ENCODE measurements at places on chromosomes 3 and 15.

DNA sequence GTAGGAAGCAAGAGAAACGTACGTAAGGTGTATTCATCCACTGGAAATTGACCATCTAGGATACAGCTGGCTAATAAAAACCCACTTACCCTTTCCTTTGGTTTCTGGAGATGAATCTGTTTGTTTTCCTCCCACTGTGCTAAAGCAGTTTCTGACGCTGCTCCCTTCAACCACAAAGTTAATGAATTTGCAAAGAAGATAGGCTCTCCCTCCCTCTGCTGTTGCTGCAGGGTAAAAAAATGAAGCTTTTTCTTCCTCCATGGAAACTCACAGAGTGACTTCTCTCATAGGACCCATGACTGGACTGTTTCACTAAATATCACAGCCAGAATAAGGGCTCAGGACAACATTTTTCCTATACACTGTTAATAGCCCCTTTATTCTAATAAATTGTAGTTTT is 172.1 kb upstream of the LRRN1 start:
- no peak for DNase-seq

GRCh38 chr3:95627293-95627692 is 1187.1 kb upstream of the EPHA6 start:
- DNase-seq = no peak

DNA sequence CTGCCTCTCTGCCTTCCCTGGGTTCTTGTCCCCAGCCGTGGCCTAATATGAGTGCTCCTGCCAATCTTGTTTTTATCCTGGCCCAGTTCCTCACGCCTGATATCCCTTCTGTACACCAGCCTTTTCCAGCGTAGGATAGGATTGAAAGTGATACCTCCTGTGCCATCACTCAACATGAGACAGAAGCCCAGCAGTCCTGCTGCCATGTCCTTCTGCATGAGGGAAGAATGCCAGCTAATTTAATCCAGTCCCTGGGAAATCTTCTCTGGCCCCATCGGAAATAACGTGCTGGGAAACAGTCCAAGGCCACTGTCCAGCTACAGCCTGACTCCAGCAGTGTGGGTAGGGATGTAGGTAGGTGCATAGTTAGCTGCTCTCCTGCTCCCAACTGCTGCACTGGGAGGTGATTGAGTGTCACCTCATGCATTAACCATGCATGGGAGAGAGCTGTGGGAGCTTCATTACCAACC is 92.0 kb upstream of the TPM1 start:
- DNase-seq = no peak

DNA sequence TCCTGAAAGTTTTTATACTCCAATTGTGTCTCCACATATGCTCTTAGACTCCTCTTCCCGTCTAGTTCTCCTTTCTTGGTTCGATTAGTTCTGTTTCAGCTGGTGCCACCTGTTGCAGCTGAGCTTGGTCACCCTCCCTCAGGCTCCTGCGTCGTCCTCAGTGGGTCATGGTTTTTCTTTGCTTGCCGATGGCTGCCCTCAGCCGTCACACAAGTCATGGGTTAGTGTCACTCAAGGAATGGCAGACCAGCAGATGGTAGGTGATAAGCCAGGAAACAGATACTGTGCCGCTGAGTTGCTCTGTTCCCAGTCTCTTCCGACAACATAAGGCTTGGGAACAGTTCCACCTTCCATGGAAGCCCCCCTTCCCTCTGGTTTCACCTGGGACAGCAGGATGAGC is 109.9 kb downstream of the IGF1R start:
- DNase-seq = no peak

DNA sequence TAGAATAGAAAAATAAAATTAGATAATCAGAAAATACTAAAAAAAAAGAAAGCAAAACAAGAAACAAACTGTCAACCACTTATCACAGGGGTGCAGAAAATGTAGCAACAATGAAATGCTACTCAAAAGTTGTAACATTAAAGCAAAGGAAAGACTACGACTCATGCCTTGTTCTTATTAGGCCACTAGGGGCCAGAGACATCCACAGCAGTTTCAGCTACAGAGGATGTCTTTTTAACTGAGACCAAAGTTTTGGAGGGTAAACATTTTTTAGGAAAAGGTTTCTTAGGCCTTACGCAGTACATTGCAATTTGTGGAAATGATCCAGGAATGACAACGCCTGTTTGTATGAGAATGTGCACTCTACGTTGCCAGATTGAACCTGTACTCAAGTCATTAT is 15.4 kb upstream of the CADM2 start:
- no peak for DNase-seq

GRCh38 chr15:44734839-44735481 is 1.4 kb upstream of the TRIM69 start:
- no peak for DNase-seq

- no peak for DNase-seq
Observed at GRCh38 chr3:196896229-196896628, 28.5 kb downstream of the SENP5 start.

- no peak for DNase-seq
Observed at GRCh38 chr3:196803891-196804468, 63.7 kb upstream of the SENP5 start.

- no peak for DNase-seq
Observed at GRCh38 chr15:89785774-89786140, 9.6 kb downstream of the MESP2 start.

- DNase-seq = no peak
Observed at GRCh38 chr3:72633121-72633520, 215.1 kb downstream of the SHQ1 start.

GRCh38 chr15:76625267-76625666 is 279.9 kb downstream of the SCAPER start:
- no peak for DNase-seq

- peak; percentile 50 for DNase-seq
Observed at GRCh38 chr3:189270248-189270832, 98.6 kb downstream of the TPRG1 start.

DNA sequence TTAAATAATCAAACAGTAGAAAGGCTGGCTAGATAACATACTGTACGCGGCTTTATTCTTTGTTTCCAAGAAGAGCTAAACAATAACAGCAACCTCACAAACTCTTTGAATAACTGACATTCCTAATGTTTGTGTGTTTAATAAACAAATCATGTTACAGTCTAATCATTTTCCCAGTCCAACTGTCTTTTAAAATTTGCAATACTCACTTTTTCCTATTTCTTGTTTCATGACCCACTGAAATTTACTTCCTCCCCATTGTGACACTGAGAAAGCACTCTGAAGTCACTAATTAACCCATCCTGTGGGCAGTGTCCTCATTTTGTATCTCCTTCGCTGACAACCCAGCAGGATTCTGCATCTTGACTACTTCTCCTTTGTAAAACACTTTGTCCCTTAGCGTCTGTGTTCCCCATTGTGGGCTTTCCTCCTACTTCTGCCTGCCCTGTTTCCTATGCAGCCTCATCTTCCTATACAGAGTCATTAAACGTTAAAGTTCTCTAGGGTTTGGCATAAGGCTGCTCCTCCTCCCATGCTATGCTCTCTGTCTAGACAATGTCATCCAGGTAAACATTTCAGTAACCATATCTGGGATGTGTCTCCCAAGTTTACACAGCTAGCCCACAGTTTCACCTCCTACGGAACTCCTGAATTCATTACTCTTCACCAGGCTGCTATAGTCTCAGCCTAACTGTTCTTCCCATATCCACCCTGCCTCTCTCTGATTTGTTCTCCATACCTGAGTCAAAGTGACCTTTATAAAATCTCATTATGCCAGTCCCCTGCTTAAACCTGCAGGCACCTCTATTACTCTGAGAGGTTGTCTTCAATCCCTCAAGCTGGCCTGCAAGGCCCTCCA is 148.9 kb downstream of the GREM1 start:
- DNase-seq = no peak

DNA sequence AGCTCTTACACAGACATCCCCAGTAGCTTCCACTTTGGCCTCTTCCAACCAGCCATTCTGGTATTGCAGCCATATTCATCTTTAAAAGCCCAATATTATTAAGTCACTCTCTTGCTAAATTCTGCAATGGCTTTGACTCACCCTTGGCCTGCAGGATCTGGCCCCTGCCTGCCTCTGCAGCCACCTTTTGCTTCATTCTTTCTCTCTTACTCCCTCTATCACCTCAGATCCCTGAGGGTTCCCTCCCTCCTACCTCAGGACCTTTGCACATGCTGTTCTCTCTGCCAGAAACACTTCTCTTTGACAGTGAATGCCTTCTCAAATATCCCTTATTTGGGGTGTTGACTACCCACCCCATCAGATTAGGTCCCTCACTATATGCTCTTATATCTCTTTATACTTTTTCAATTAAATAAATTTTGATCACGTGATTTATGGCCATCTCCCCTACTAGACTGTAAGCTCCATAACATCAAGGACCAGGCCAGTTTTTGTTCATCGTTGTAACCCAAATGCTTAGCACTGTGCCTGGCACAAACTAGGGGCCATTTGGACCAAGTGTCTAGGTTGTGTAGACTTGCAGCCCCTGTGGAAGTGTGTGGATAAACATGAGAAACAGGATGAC is 32.3 kb upstream of the UBE2Q2 start:
- DNase-seq = no peak

GRCh38 chr3:3800685-3801493 is 1.7 kb downstream of the LRRN1 start:
- DNase-seq = peak; percentile 45

GRCh38 chr3:33652736-33653135 is 65.3 kb downstream of the CLASP2 start:
- DNase-seq = no peak

- no peak for DNase-seq
Observed at GRCh38 chr15:58285921-58286278, 145.9 kb upstream of the LIPC start.

DNA sequence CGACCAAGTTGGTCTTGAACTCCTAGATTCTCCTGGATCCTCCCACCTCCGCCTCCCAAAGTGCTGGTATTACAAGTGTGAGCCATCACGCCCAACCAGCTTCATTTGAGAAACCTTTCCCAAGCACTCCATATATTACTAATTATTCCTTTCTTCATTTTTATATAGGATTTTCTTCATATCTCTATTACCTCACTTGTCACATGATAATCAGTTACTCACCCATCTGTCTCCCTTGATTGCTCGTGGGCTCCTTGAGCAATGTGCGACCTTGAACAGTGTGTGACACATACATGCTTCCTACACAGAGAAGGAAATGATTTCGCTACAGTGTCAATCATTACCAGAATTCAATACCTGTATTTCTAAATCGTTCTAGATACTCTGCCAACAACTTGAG is 110.7 kb upstream of the C2CD4B start:
- no peak for DNase-seq

GRCh38 chr3:195450731-195451229 is 8.0 kb upstream of the ACAP2 start:
- no peak for DNase-seq

DNA sequence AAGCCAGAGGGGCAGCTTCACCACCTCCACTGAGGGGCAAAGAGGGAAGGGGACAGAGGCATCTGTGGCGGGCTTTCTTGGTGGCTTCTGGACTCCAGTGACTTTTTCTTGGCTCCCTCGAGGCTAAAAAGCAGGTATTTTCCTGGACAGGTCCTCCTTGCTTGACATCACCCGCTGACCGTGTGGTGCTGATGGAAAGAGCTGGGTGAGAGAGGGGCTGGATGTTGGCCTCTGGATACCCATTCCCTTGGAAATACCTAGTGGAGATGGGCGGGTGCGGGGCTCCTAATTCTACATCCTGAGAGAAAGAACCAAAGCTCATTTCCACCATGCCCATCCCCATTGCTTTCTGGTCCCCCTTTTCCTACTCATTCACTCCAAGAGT is 47.1 kb upstream of the TSEN2 start:
- no peak for DNase-seq

GRCh38 chr3:37631686-37632085 is 230.0 kb upstream of the CTDSPL start:
- DNase-seq = no peak

DNA sequence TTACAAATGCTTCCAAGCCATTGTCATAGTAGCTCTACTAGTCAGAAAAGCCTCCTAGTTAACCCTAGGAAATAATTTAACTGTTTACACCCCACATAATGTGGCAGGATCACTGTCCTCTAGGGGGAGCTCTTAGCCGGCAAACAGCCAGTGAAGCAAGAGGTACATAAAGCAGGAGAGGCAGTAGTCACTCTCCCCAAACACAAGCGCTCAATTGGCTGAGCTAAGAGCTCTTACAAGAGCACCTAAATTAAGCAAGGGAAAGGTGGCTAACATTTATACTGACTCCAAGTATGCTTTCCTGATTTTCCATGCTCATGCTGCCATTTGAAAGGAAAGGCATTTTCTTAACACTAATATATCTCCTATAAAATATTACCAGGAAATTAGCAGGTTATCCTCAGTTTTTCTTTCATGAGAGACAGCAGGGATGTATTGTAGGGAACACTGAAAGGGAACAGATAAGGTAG is 37.6 kb downstream of the NCEH1 start:
- DNase-seq = no peak

DNA sequence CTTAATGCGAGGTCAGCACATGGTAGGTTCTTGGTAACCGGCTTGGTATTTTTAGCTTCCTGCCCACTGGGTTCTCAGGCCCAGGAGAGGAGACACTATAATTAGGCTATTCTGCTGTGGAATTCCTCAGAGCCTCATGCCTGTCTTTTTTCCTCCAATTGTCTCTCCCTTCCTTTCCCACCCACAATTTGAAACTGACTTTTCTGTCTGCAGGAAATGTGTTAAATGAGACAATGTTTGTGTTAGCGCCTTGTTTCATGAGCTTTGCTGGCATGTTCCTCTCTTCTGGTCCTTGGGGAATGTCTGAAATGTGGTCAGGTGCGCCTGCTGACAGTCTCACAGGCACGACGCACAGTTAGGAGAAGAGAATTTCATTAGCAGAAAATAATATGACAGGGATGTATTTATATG is 223.6 kb upstream of the CTNNB1 start:
- no peak for DNase-seq

- DNase-seq = no peak
Observed at GRCh38 chr15:39447346-39447745, 133.5 kb upstream of the THBS1 start.

GRCh38 chr3:52249683-52250082 is 4.1 kb downstream of the PPM1M start:
- no peak for DNase-seq

- DNase-seq = no peak
Observed at GRCh38 chr3:139227165-139227564, 116.7 kb upstream of the MRPS22 start.
